ENCODE measurements at places on chromosomes 1 and 21.

GRCh38 chr1:8448911-8449661 is 131.2 kb downstream of the SLC45A1 start:
- DNase-seq = no peak

- no peak for DNase-seq
These were observed 451.0 kb upstream of the RGS18 start for GRCh38 chr1:191707288-191707687.

DNA sequence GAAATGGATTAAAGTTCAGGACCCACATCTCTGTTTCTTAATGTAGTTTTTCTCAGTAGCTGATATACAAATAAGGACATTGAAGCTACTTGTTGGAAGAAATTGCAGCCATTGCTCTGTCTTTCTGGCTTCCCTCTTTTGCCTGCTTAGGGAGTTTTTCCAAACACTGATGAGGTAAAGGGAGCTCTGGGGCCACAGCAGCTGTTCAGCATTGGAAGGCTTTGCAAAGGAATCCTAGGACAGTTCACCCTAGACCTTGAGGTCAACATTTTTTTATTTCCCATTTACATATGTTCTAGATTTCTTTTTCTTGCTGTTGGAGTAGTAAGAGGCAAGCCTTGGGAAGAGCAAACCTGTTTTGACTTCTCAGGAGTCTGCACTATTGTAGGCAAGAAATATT is 126.9 kb upstream of the PLPPR5 start:
- no peak for DNase-seq

- no peak for DNase-seq
These were observed 4.5 kb upstream of the DDR2 start for GRCh38 chr1:162627662-162628296.

- DNase-seq = no peak
These were observed 100.3 kb upstream of the DPYD start for GRCh38 chr1:98021126-98021525.

DNA sequence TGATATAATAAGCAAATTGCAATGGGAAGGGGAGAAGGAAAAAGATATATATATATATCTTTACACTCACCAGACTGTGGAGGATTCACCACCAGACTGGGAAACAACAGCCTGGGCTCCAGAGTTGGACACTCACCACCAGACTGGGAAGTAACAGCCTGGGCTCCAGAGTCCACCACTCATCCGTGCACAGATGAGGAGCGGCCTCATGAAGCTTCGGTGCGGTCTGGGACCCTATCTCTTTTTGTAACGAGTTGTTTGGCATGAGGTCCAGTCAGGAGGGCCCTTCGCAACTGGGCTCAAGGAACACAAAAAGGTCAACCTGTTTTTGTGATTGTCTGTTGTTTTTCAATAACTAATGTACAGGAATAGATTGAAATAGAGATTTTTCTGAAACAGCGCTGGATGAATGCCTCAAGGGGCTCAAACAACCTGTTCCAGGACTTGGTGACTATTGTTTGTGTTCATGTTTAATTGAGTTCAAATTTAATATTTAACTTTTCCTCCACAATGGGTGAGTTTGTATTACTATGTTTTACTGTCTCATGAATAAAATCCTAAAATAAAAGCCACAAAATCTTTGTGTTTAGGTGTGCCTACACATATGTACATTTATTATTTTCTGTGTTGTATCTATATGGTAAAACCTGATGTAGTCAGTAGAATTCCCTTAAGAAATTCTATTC is 40.1 kb downstream of the S100A10 start:
- no peak for DNase-seq

DNA sequence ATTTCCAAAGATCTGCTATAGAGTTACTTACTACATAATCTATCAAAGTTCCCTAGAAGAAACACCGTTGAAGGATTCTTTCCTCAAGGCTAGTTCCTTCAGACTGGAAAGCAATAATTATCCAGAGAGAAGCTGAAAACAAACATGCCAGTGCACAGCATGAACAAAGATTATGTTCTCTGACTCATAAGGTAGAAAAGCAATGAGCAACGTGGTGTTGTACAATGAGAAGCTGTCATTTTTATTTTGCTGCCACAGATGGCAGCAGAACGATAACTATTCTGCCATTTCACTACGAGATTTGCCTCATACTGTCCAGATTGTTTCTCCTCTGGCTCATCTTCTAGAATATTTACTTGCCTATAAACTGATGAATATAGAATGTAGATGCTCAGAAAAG is 10.7 kb downstream of the EXTL2 start:
- no peak for DNase-seq

GRCh38 chr1:84719543-84720217 is 29.4 kb upstream of the SSX2IP start:
- DNase-seq = no peak

DNA sequence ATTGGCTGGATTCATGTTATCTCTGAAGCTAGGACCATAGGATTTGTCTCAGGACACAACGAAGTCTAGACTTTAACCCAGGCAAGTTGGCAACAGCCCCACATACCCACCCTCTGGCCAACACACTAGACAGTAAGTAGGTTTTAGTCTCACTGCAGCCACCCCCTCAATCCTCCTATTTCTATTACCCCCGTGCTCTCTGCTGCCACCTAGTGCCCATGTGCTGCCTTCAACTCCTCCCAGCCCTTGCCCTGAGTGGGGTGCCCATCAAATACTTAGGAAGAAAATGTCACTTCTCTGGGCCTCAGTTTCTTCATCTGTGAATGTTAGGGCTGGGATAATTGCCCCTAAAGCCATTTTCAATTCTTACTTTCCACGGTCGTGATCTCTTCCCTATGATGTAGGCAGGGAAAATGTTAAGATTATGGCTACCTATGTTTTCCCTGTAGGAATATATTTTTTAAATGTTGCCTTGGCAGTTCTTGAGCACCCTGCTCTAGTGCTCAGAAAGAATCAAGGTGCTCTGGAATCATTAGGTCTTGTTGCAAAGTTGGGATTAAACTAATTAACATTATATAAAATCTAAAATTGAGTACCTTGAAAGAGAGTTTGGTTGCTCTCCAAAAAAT is 213.0 kb downstream of the LMX1A start:
- DNase-seq = peak; percentile 14

- no peak for DNase-seq
These were observed 7.4 kb downstream of the WNT3A start for GRCh38 chr1:228013935-228014930.

- DNase-seq = no peak
These were observed 60.4 kb upstream of the BACH1 start for GRCh38 chr21:29238053-29238966.

DNA sequence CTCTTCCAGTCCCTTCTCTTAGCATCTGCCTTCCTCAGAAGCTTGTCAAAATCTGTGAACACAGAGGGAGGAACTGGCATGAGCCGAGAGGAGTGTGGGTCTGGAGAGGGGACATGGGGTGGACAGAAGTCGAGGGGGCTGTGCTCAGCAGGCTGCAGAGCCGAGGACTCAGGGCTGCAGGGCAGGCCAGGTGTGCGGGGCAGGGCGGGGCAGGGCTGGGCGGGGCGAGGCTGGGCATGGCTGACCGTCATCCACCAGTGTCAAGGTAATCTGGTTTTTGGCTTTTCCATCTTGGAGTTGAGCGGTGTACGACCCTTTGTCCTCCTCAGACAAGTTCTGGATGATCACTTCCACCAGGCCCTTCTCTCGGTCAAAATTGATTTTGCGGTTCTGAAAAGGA is 44.0 kb downstream of the MYOM3 start:
- DNase-seq = no peak

DNA sequence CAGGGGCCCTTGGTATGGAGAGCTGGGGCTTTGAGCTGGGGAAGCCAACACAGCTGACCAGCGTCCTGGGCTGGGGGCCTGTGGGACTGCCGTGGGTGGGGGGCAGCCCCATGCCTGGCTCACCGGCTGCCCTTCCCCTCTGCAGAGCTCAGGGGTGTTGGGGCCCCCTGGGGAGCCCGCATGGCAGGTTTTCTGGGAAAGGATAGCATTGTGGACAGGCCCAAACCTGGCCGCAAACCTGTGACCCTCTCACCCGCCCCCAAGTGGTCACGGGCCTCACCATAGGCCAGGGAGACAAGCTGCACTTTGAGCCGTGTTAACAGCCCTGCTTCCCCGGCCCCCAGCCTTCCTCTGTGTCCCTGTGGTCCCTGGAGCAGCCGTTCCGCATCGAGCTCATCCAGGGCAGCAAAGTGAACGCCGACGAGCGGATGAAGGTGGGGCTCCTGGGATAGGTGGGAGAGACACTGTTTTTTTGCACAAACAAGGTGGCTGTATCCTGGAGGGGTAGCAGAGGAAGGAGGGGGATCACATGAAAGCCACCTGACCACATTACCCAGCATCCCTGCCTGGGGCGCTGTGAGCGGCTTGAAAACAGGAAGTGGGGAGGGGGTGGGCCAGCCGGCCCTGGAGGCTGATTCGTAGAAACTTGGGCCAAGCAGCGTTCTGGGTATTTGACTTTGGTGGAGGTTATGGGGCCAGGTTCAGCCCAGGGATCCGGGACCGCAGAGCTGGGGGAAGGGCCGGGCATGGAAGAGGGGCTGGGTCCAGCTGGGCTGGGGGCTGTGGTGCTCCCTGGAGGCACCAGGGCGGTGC is 65.9 kb downstream of the PIK3CD start:
- DNase-seq = peak; percentile 87
